ENCODE measurements at places on chromosomes 12 and 14.

- DNase-seq = no peak
These were observed 48.7 kb downstream of the EID3 start for GRCh38 chr12:104352106-104352713.

DNA sequence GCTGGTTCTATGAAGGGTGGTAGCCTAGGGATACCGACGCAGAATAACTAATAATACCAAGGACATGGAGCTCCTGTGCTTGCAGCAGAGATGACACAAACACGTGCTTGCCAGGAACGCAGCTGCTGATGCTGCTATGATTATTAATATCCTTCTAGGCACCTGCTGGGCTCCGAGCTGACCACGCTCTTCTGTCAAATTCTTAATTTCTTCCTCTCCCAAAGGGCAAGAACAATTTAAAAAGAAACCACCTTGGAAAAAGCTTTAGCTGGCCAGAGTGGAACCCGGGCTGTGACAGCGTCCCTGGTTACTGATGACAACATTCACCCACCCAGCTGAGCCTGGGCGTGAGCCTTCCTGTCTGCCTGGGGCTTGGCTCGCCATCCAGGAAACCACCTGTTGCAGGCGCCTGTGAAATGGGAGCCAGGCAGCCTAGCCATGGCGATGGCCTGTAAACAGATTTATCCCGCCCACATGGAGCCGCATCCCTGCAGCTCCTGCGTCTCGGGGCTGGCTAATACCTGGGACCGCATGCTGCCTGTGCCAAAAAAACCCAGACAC, 28.8 kb downstream of the CLMN start:
- no peak for DNase-seq

- DNase-seq = no peak
These were observed 14.6 kb downstream of the BEST3 start for GRCh38 chr12:69684466-69684865.

DNA sequence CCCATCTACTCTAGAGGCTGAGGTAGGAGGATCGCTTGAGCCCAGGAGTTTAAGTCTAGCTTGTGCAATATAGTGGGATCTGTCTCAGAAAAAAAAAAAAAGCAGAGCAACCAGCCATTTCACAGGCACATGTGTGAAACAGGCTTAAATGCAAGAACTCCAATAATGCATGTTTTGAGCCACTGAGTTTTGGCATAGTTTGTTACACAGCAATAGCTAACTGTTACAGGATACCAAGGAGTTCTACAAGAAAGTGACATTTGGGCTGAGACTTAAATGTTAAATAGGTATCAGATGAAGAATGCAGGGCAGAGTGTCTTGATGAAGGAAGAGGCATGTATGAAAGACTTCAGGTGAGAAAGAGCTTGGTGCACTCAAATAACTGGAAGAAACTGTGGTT, 240.0 kb upstream of the FOXN3 start:
- no peak for DNase-seq

GRCh38 chr12:129750421-129750820, 153.4 kb downstream of the TMEM132D start:
- DNase-seq = no peak

DNA sequence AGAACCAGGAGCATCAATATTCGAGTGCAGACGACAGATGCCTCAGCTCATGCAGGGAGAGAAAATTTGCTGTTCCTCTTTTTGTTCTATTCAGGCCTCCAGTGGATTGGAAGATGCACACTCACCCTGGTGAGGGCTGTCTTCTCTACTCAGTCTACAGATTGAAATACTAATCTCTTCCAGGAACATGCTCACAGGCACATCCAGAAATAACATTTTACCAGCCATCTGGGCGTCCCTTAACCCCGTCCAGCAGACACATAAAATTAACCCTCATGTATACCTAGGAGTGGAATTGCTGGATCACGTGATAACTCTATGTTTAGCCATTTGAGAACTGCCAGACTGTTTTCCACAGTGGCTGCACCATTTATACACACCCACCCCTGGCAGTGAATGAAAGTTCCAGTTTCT, 4.5 kb upstream of the OAS2 start:
- DNase-seq = no peak

- DNase-seq = no peak
These were observed 5.0 kb downstream of the MGST1 start for GRCh38 chr12:16352481-16352880.

DNA sequence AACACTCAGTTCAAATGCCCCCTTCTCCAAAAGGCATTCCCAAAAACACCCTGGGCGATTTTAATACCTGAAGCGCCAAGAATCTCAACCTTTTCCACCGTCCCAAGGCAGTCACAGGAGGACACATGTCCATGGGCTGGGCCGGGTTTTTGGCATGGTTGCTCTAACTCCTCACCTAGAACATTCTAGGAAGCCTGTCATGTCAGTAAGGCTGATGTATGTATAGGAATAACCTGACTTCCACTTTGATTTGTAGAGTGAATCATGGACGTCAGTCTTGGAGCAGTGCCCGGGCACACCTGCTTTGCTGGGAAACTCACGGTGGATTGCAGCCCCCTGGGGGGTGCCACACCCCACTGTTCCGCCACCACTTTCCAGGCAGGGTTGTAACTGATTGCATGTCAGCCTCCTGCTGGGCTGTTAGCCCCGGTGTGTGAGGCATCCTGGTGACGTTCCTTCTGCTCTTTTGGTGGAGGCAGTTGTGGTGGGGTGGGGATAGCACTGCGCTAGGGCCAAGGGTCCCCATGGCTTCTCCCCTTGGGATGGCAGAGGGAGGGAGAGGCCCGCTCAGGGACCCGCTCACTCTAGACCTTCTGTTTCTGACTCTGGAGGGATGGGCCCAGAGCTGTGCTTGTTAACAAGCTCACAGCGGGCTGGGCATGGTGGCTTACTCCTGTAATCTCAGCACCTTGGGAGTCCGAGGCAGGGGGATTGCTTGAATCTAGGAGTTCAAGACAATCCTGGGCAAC, 35.2 kb upstream of the FAM181A start:
- DNase-seq = no peak

- DNase-seq = no peak
These were observed 291.2 kb downstream of the AKAP6 start for GRCh38 chr14:32620303-32620702.

DNA sequence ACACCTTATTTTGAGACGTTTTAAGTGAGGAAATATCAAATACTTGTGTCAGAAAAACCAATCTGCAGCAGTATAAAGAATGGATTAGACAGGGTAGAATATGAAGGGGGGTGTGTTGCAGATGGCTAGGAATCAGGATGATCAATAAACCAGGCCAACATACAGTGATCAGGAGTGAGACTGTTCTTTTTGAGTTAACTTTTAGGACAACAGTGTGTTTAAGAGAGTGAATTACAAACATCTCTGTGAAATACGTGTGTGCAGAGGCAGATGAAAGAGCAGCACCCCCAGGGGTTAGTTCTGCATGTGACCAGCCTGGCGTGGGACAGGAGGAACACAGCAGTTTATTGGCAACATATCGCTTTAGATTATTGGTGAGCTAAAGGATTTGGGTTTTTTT, 10.6 kb upstream of the NRDE2 start:
- DNase-seq = no peak

GRCh38 chr14:29062466-29062865, 295.9 kb downstream of the FOXG1 start:
- DNase-seq = no peak

DNA sequence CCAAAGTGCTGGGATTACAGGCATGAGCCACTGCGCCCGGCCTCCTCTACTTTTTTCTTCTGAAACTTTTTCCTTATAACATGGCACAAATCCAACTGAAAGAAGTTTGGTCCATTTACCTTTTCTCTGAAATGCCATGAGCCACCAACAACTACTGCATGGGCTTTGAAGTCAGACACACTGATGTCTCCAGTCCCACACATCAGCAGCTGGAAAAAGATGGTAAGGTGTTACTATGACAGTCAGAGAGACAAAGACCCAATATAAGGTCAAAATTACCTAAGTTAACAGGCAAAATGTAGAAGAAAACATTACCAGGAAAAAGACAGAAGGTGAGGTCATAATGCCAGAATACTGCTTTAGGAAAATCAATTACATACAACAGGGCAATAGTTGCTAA, 48.2 kb downstream of the AREL1 start:
- DNase-seq = no peak

GRCh38 chr14:61838661-61839245, 76.5 kb downstream of the SNAPC1 start:
- DNase-seq = no peak

- DNase-seq = no peak
These were observed 119.5 kb upstream of the WSCD2 start for GRCh38 chr12:108009442-108010070.

DNA sequence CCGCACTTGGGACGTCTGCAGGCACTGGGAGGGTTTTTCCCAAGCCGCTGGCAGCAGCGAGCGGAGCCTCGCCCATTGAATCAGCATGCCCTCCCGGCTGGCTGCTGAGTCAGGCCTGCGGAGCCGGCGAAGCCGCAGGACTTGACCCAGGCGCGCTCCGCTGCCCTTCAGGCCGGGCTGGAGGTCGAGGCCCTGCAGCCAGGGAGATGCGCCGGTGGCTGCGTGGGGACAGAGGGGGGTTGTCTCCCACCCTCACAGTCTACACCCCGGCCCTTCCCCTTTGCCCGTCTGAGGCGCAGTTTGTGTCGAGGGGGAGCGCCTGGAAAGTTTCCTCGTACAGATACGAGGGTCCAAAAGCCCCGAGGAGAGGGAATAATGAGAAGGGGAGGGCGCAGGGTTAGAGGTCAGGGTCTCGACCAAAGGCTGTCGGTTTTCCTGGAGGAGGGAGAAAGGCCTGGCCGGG, 759 bp upstream of the KLC1 start:
- no peak for DNase-seq

GRCh38 chr12:29414368-29414767, 33.4 kb upstream of the ERGIC2 start:
- no peak for DNase-seq

DNA sequence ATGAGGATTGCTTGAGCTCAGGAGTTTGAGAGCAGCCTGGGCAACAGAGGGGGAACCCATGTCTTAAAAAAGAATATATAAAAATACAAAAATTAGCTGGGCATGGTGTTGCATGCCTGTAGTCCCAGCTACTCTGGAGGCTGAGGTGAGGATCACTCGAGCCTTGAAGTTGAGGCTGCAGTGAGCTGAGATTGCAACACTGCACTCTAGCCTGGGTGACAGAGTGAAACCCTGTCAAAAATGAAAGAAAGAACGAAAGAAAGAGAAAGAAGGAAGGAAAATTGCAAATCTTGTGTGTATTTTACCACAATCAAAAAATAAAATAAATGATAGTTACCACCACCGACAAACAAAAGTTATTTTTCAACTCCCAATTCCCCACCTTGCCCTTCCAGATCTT, 45.3 kb downstream of the SPRING1 start:
- DNase-seq = no peak

GRCh38 chr12:104303538-104304151, at the start of gene EID3:
Gene EID3, plus strand, starts transcription at chr12:104303739. Its CDS starts 196 bp downstream, at chr12:104303935.
- DNase-seq = peak; percentile 92

DNA sequence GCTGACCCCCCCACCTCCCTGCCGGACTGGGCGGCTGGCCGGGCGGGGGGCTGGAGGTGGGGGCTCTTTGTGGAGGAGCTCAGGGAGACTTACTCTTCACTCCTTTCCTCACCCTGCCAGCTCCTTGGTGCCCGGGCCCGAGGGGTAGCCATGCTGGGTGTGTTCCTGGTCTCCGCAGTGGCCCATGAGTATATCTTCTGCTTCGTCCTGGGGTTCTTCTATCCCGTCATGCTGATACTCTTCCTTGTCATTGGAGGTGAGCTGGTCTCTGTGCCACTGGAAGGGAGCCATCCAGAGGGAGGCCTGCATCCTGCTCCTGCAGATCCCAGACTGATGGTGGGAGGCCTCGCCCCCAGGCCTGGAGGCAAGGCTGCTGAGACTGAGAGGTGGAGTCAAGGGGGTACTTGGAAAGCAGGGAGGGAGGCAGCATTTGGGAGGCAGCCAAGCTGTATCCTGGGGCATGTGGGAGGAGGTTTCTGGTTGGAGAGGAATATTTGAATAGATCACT, 19.7 kb downstream of the SOAT2 start:
- no peak for DNase-seq

DNA sequence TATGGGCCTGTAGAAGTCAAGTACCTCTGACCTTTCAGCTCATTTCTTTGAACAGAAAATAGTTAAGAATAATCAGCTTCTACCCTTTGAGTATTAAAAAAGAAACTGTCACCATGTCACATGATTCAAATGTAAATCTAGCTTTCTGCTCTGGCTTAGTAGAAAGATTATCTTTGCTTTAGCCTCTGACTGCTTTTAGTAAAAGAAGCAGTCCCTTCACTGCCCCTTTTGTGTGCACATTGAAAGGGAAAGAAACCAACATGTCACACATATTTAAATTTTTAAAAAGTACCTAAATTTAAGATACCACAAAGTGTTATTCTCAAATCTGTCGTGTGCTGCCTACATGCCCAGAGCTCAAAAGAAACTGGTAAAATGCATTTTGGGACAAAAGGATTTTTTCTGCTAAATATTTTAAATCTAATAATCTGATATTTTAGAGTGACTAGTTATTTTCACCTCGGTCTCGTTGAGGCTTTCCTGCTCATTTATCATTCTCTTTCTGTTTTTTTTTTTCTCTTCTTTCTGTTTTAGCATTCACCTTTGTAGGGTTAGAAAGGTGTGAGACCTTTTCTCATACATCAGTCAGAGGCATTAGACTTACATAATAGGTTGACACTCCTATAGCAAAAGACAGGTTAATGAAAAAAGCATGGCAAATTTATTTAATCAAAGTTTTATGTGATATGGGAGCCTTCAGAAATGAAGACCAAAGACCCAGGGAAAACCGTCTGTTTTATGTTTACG, 41.3 kb downstream of the SLC16A7 start:
- DNase-seq = no peak

- no peak for DNase-seq
These were observed 96.1 kb downstream of the EML1 start for GRCh38 chr14:99889268-99889667.

DNA sequence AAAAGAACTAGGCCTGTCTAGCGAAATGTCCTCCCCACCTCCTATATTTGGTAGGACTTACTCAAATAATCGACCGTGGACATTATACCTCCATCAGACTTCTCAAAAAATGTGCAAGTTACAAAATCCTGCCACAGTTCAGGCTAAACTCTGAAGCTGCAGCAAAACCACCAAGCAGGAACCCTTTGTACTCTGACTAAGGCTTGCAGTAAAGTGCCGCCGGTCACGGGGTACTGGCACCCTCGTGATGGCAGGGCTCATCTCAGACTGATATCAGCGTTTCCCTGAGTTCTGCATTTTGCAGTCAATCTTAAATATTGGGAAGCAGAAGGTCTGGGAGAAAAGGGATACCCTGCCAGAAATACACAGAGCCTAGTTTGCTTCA, 17.1 kb downstream of the SLC11A2 start:
- peak; percentile 42 for DNase-seq

- DNase-seq = no peak
These were observed 747.4 kb downstream of the VRK1 start for GRCh38 chr14:97544571-97544970.

GRCh38 chr12:25433024-25433423, 120.1 kb downstream of the LMNTD1 start:
- DNase-seq = no peak

- DNase-seq = no peak
These were observed 7.4 kb downstream of the ASCL1 start for GRCh38 chr12:102964872-102965271.

- no peak for DNase-seq
These were observed 23.5 kb downstream of the AKAP6 start for GRCh38 chr14:32352631-32353030.

All from activated CD4-positive, alpha-beta memory T cell treated with anti-CD3 and anti-CD28 coated beads, Interleukin-2, amount 10 ng/mL, durations not matched to agents 7 days and 5 days (primary cell).